ENCODE measurements at places on chromosomes 5 and 9. TPM values are rescaled to one million over a fixed set of nuclear protein-coding genes. Genes with fewer than 3 reads are reported as not detected.

Gene LRRC70
- 0.95 TPM for total RNA-seq

- DNase-seq: no peak
These were observed 28.5 kb upstream of the RICTOR start for GRCh38 chr5:39102684-39103155.

DNA sequence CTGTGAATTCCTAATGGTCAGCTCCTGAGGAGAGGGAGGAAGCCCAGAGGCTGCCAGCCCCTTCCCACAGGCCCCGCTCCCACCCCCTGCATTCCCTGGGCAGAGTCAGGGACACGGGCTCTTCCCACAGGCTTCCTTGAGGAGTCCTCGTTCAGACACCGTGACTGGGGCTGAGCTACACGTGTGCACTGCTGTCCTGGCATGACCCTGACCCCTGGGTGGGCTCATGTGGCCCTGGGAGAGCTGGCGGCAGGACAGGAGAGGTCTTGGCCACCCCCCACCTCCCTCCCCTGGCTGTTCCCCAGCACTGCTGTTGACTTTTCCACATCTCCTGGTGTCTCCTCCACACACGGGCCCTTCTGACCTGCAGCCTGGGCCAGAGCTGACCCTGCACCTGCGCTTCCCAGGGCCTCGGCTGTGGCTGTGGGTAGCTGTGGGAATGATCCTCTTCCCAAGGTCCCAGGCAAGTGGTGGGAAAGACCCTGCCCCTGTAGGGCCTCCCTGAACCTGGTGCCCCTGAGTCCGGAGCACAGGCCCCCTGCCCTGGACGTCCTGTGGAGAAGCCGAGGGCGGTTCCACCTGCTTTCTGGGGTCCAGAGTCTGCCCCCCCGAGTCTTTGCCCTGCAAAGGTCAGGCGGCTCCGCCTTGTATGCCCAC, 56.5 kb upstream of the NKD2 start:
- no peak for DNase-seq

Gene FAM170A
- total RNA-seq: not detected

DNA sequence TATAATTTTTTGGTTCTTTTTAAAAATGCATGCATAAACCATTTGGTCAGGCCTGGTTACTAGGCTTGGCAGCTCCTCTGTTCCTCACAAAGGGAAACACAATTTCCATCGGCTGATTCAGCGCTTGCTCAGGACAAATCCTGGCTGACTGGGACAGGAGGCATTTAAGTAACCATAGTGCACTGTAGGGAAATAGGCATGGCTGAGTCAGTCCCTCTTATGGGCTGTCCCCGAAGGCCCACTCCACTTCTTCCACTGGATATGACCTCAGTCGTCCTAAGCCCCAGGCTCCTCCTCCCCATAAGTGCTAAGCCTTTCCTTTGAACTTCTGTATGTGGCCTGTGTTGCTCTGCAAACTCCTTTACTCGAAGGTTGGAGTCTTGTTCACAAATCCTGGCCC, 71.2 kb upstream of the GLIS3 start:
- no peak for DNase-seq

- no peak for DNase-seq
These were observed 344.6 kb upstream of the SGCD start for GRCh38 chr5:155982354-155982753.

Gene PLAC8L1
- total RNA-seq: 0.50 TPM

DNA sequence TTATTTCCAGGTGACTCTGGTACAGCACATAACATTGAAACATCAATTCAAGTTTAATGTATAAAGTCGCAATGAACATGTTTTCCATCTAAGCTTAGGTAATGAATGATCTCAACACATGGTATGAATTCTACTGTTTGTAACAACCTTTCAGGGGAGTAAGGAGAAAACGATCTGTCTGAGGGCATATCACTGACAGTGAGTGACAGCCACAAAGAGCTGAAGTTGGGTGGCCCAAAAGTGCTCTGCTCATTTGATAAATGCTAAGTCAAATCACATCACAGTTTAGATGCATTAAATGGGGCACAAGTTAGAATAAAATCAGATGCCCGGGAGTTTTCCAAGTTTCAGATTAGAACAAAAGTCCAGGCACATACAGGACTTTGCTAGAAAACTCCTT, 1.2 kb downstream of the FANCC start:
- DNase-seq: no peak

GRCh38 chr9:116715751-116716150, 28.6 kb downstream of the TRIM32 start:
- DNase-seq: no peak

DNA sequence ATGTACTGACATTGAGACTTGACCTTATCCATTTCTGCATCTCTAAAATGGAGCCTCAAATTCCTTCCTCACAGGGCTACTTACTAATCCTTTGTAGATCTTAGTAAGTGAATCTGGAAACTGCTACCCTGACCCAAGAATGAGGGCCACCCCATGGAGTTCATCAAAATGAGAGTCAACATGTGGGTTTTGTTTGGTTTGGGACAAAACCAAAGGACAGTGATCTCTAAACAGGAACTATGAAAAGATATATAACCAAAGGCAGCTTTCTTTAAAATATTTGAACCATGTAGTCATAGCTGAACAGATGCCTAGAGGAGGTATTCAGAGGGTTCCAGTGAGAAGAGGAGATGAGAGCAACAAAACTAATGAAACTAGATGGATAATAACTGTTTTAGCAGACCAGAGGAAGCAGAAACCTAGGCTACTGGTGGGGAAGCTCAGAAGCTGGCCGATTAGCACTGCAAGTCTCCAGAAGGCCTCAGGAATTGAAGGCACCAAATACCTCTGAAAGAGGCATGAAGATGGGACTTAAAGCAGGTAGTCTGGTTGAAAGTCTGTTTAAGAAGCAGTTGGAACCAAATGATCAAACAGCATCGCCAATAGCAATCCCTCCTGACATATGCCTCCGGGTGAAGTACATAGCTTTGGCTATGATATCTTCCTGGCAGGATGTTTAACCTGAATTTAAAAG, 45.8 kb downstream of the THOC3 start:
- DNase-seq: no peak

DNA sequence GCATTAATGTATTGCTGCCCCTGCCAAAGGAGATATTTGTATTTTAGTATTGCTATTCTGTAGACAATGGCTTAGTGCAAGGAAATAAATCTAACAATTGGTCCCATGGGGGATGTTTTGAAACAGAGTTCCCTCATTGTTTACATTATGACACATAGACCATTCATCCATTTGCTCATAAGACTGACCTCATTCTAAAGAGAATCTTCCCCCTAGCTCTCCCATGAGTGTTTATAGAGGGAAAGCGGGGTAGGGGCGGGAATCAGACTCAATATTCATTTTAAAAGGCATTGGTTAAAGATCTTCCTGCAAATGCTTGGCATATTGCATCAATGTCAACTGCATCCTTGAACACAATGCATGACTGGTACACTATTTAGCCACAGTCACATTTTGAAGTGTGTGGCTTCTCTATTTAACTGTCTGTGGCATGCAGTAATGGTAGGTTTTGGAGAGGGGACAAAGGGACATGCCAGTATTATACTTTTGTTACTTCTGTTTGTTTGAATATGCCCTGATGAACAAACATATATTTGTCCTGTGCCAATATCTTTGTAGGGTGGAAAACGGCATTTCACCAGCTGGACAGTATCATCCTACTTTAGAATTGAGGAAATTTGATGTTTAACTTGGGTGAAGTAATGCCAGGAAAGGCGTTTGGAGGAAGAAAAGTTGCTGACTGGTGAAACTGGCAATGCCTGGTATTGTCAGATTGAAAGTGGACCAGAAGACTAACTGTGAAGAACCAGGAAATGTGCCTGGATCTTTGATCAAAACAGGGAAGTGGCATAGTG, 84.1 kb upstream of the MEGF10 start:
- no peak for DNase-seq

GRCh38 chr5:81065492-81065891, 105.3 kb downstream of the RASGRF2 start:
- DNase-seq: no peak

DNA sequence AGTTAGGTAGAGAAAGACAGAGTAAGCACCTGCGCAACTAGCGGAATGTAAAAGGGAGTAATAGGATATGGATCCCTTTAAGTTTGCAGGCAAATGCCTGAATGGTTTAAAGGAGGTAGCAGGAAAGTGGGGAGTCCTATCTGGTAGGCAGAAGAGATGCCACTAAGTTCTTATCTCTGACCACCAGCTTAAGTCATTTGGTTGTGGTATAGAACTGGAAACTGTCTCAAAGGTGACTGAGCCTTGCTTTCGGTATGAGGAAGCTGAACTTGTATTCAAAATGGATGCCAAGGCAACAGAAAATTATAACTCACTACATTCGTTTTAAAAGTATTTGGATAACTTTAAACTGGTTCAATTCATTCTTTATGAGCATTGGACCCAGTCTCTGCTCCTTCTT, 475.6 kb downstream of the DMRTA1 start:
- no peak for DNase-seq

Data from activated CD4-positive, alpha-beta memory T cell treated with anti-CD3 and anti-CD28 coated beads, Interleukin-2, amount 10 ng/mL, durations not matched to agents 7 days and 5 days (primary cell).